Stimulated activated CD8-positive, alpha-beta memory T cell treated with anti-CD3 and anti-CD28 coated beads, Interleukin-2, amount 100 ng/mL, for 48 hours (primary cell): ENCODE measurements at places on chromosomes 6 and 20.

DNA sequence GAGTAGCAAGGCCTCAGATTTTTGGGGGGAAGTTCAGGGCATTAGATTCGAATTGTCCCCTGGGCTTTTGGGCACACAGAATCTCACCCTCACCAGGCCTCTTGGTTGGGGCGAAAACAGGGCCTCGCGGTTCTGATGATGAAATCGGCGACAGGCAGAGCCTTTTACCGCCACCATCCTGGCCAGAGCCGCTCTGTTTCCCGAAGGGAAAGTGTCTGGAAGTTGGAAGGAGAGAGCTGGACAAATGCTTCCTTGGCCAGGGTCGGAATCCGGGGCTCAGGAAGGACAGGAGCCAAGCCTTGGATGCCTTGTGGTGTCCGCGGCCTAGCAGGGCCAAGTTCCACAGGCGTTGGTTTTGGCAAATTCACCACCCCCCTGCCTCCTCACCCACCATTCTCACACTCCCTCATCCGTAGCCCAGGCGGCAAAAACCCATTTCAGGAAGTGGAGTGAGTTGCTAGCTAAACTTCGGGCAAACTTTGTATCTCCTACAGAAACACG is 3.5 kb upstream of the TFAP2A start:
- DNase-seq = no peak

DNA sequence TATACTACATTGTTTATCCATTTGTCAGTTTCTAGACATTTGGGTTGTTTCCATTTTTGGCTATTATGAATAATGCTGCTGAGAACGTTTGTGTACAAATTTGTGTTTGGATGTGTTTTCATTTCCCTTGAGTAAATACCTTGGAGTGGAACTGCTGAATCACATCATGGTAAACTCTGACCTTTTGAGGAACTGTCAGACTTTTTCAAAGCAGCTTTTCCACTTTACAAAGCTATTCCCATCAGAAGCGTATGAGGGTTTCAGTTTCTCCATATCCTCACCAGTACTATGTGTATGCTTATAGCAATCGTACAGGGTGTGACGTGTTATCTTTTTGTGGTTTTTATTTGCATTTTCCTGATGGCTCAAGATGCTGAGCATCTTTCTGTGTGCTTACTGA is 103.7 kb downstream of the MYO6 start:
- DNase-seq = no peak

GRCh38 chr6:57040011-57040410 is 6.5 kb upstream of the KIAA1586 start:
- DNase-seq = no peak

DNA sequence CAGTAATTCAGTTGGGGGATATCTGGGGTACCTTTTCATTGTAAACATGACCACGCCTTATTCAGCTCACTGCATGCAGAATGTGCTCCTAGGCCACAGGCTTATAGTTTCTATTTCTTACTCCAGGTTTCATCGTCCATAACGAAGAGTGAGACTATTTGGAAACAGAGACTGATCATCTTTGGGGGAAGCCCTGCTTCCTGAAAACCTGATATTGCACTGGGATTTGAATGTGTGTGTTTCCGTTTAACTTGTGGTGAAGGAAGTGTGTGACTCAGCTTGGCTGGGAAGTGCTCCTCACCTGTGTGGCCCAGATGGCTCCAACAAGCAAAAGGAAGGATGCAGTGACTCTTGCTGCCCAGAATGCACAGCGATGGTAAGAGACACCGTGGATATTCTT is 19.6 kb upstream of the LTV1 start:
- DNase-seq = no peak

GRCh38 chr20:22431419-22431818 is 153.0 kb downstream of the FOXA2 start:
- DNase-seq = no peak

GRCh38 chr6:89434954-89435353 is 2.0 kb downstream of the ANKRD6 start:
- no peak for DNase-seq

- no peak for DNase-seq
These were observed 134.8 kb downstream of the JPH2 start for GRCh38 chr20:44052166-44052565.

GRCh38 chr20:51807720-51808250 is 5.5 kb upstream of the SALL4 start:
- DNase-seq = no peak

- peak; percentile 8 for DNase-seq
These were observed 113.7 kb upstream of the DTNBP1 start for GRCh38 chr6:15776458-15776980.

DNA sequence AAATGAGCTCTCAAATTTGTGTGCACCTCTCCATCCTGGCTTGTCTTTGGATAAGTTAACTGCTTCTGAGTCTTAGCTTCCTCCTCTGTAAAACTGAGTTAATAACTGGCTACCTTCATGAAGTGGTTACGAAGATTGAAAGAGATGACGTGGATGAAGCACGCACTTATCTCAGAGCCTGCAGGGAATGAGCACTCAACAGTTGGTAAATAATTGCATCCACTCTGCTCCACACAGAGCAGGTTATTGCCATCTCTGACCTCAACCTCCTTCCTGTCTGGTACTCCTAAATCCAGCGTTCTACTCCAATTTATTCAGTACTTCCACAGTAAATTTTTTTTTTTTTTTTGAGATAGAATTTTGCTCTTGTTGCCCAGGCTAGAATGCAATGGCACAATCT is 6.9 kb downstream of the AURKA start:
- no peak for DNase-seq

DNA sequence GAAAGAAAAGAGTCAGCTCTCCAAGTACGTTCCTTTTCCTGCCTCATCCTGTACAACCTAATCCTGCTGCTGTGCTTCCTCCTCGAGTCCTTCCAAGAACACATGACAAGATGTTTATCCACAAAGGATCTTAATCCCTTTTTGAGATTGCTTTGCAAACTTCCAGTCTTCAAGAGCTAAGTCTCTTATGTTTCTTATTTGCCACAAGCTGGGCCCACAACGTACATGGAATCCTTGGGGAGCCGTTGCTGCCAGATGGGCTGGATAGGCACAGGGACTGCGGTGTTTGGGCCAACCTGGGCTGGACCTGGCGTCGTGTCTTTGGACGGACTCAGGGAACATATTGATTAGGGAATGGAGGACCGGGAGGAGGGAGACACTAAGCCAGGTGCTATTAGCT is 79.7 kb upstream of the AFDN start:
- no peak for DNase-seq

GRCh38 chr20:5528719-5529256 is 212.0 kb upstream of the PROKR2 start:
- no peak for DNase-seq

DNA sequence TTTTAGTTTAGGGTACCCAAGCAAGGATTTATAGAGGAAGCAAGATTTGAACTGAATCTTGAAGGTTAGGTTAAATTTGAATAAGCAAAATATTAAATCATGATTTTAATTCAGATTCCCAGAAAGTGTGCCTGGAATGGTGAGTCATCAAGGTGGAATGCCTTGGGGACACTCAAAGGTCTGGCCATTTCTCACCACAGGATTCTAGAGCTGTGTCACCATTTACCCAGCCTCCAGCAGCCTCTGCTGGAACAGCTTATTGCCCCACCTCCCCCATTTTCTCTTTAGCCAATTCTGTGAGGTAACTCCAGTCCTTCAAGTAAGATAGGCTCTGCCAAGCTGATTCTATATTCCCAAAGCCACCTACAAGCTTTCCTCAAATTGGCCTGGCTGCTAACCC is 181.4 kb downstream of the SIM1 start:
- no peak for DNase-seq

GRCh38 chr20:45293041-45294002 is 13.3 kb upstream of the RBPJL start:
- peak; percentile 78 for DNase-seq

- DNase-seq = no peak
These were observed 11.4 kb upstream of the COL9A1 start for GRCh38 chr6:70314296-70314695.

DNA sequence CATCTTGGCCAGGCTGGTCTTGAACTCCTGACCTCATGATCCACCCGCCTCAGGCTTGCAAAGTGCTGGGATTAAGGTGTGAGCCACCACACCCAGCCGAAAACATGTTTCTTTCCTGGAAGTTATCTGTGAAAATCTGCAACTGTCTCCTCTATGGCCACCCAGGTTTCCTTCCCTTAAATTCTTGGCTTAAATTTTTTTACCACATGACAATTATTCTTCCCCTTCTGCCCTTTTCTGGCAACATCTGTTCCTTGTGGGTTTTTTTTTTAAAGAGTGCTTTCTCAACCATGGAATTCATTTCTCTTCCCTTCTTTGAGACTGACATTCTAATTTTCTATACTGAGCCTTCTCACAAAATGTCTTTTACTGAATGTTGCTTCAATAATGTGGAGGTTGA is 59.6 kb downstream of the DOK5 start:
- no peak for DNase-seq

GRCh38 chr20:12315652-12316051 is 398.0 kb downstream of the BTBD3 start:
- DNase-seq = no peak

DNA sequence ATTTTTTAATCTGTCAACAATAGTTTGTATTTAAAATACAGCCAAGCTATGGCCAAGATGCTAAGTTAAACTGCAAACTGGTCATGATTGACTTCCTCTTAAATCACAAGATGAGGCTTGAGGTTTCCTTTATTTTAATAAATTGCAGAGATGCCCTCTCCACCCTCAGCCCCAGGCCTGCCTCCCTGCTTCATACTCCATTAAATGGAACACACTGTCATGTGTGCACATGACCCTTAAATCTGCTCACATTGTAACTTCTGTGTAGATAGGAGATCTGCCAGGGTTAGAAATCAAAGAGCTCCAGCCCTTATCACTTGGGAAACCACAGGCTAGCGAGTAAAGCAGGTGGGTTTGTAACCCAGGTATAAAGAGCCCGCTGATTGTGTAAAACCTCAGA is 20.8 kb downstream of the DUSP22 start:
- no peak for DNase-seq

DNA sequence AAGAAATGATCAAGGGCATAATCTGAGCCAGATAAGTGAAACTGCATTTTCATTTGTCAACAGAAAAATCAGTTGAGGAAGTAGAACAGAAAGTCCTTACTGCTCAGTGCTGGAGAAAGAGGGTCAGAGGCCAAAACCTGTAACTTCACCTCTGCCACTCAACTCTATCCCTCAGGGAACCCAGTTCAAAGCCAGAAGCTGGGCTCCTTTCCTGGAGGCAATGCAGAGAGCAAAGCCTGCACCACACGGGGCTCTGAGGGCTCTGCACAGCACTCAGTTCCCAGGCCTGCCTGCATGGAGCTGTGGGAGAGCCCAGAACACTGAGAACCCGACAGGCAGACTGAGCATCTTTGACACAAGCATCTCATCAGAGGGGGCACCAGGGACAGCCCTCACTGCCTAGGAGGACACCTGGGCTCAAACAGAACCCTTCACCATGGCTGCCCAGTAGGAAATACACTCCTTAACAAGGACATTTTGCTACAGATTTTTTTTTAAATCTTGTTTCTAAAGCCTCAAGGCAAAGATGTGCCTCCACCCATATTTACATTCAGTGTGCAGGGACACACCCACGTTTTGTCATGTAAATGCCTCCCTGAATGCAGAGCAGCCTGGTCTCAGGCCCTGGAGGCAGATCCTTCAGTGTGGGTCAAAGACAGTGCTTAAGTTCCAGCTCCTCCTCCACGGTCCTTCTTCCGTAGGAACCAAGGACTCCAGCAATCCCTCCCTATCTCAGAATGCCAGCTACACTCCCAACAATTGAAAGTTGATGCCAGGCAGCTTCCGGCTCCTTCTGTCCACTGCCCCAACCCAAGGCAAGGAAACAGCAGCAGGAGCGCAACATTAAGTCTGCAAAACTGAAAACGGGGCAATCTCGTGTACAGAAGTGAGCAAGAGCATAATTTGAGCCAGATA is 6.6 kb downstream of the RNASET2 start:
- no peak for DNase-seq
